Caco-2 (cell line): ENCODE measurements at places on chromosomes 1 and 21.

DNA sequence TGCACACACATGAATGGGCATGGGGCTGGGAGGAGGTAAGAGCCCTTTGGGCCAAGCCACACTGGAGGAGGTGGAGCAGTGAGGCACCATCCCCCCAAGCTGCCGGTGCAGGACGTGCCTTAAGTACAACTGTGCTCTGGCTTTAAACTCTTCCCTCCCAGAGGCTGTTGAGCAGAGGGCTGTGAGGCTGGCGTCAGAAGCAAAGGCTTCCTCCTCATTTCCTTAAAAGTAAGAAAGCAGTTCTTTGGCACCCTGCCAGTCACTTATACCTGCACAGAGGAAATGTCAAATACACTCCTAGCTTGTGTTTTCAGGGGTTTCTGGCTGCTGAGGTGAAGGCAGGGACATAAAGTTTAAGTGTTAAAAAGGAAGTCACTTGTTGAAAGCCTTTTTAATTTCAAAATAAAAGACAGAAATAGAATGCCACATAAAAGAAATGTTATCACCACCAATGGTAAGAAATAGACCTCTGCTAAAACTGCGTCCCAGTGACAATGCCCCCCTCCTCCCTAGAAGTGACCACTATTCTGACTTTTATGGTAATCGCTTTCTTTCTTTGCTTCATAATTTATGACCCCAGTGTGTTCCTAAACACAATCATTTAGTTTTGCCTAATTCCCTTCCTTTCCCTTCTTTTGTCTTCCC lies 33.0 kb downstream of the LAMC2 start:
- DNase-seq, result no peak

GRCh38 chr1:88462488-88463261 lies 221.4 kb upstream of the PKN2 start:
- no peak for DNase-seq

DNA sequence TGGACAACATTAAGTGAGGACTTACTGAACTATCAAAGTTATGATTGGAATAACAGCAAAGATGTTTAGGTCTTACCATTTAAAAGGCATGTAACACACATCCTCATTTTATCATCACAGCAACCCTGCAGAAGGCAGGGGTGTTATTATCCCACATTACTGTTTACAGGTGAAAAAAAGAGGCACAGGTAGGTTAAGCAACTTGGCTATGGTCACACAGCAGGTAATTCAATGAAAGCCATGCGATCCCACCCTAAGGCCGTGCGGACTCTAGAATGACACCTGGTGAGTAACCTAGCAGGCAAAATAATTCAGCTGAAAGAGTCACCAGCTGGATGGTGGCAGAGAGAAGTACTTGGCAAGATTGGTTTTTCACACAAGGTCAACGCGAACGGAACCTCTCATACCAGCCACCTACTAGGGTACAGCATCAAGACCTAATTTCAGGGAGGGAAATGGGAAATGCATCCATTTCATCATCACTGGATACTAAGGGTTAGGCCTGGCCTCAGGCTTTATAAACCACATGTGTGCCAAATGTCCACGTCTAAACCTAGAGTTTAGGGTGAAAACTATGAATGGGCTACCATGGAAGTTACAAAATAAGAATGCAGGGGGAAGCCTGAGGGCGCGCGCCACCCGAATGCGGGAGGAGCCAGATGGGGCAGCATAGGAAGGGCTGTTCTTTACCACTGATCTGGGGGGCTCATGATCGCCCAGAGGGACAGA lies 85.3 kb downstream of the SLC66A1 start:
- no peak for DNase-seq

DNA sequence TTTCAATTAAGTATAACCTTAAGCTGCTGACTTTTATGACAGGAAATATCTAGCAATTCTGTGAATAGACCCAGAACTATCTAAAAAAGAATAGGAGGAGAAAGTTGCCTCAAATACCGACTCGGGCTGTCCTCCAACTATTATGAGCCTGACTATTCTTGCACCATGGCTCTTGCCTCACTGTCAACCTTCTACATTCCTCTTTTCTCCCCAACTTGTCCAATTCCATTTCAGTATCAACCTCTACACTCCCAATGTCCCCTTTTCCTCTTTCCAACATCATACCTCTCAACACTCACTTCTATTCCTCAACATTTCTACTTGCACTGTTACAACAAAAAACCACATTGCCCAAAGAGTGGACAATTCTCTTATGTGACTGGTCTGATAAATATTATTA lies 2.3 kb downstream of the ZZZ3 start:
- DNase-seq, result no peak

DNA sequence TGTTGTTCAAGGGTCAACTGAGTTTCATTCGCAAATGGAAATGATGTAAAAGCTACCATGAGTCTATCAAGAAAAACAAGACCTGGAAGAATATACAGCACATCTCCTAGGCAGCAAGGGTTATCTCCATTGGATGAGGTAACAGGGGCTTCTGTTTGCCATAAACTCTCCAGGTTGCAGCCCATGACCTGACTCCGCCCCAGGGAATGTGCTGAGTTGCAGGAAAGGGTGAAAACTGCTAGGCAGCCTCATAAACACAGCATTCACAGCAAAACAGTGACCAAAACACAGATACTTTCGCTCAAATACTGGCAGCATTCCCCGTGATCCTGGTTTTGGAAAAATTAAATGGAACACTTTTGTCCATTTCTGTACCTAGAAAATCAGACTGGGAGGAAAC lies 20.2 kb upstream of the ACTA1 start:
- peak; percentile 12 for DNase-seq

DNA sequence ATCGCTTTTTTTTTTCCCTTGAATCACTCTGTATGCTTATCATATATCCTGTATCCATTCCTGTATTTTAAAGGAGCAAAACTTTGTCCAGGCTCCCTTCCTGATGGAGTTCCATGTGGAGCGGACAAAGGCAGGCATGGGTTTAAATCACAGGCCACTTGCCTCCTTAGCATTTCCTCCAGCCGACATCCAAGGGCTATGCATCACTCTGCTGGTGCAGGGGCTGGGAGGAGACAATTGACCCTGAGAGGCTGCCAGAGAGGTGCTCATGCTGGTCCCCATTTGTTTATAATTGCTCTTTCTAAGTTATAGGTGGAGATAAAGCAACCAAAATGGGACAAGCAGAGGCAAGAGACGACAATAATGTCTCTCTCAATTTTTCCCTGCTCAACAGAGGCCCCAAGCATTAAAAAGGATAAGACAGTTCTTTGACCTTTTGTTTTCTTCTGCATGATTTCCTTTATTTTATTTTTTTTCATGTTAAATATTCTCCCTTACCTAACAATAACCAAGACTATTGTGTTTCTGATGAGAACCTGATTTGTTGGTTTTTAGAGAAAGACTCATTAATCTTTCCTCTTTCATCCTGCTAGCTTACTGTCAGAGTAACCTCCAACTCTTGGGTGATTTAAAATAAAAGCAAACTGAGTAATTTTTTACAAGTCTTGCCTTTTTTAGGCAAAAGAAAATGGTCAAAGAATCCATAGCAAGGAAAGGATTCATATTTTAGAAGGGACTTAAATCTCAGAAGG lies 353.7 kb downstream of the ADGRL2 start:
- no peak for DNase-seq

DNA sequence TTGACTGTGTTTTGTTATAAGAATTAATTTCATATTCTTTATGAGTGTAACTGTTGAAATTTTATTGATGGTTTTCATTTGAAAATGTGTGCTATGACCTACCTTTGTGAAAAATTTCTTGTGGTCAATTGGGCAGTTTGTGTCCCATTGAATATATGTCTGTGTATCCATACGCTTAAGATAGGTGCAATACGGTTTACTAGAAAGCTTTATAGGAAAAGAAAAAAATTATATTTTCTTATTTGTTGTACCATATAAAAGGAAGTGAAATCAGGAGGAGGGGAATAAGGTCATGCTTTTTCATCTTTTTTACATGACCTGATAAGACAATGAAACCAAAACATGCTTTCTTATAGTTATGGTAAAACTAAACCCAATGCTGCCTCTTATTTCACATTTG lies 807.7 kb downstream of the USP25 start:
- no peak for DNase-seq

- no peak for DNase-seq
These were observed 474.4 kb downstream of the SETD4 start for GRCh38 chr21:35585878-35586277.

- DNase-seq, result no peak
These were observed 64.3 kb downstream of the ZNF644 start for GRCh38 chr1:90957497-90957896.

- DNase-seq, result no peak
These were observed 42.2 kb downstream of the SLC37A1 start for GRCh38 chr21:42555756-42556438.

DNA sequence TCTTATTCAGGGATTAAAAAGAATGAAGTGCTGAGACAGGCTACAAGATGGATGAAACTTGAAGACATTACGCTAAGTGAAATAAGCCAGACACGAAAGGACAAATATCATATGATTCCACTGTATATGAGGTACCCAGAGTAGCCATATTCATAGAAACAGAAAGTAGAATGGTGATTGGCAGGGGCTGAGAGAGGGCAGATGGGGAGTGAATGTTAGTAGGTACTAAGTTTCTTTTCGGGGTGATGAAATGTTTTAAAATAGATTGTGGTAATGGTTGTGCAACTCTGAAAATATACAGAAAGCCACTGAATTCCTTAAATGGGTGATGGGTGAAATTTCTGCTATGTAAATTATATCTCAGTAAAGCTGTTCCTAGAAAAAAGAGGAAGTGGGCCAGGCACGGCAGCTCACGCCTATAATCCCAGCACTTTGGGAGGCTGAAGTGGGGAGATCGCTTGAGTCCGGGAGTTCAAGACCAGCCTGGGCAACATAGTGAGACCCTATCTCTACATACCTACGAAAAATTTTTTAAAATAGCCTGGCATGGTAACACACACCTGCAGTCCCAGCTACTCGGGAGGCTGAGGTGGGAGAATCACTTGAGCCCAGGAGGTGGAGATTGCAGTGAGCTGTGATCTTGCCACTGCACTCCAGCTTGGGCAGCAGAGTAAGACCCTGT lies 15.9 kb downstream of the SLC27A3 start:
- DNase-seq, result no peak

- DNase-seq, result no peak
These were observed 51.3 kb downstream of the PTGS2 start for GRCh38 chr1:186628910-186629309.

GRCh38 chr1:181013144-181013543 lies 9.5 kb downstream of the STX6 start:
- no peak for DNase-seq

GRCh38 chr1:9593492-9594465 lies 5.1 kb downstream of the TMEM201 start:
- peak; percentile 24 for DNase-seq

DNA sequence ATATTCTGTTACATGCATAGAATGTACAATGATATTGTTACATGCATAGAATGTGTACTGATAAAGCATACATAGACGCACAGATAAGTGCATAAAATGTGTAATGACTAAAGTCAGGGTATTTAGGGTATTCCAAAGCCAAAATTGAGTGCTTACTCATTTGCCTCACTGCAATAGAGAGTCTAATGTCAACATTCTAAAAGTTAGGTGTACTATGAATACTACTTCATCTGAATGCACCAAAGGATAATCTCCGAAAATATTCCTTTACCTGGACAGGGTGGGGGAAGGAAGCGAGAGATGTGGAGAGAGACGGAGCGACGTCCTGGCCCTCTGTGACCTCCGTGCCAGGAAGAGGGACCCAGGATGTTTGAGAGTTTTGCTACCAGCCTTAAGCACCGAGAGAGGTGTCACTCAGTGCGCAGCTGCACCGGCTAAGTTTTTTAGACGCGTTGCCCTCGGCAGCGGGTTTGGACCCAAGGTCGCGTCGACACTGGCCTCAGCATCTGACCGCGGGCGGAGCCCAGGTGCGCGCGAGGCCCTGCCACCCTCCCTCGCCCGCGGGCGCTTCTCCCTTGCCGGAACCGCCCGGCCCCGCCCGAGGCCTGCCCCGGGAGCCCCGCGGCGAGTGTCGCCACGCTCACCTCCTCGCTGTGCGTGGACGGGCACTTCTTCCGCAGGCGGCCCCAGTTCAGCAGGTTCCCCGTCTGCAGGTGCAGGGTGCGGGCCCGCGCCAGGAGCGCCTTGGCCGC lies 660 bp downstream of the GCLM start:
- peak; percentile 39 for DNase-seq

DNA sequence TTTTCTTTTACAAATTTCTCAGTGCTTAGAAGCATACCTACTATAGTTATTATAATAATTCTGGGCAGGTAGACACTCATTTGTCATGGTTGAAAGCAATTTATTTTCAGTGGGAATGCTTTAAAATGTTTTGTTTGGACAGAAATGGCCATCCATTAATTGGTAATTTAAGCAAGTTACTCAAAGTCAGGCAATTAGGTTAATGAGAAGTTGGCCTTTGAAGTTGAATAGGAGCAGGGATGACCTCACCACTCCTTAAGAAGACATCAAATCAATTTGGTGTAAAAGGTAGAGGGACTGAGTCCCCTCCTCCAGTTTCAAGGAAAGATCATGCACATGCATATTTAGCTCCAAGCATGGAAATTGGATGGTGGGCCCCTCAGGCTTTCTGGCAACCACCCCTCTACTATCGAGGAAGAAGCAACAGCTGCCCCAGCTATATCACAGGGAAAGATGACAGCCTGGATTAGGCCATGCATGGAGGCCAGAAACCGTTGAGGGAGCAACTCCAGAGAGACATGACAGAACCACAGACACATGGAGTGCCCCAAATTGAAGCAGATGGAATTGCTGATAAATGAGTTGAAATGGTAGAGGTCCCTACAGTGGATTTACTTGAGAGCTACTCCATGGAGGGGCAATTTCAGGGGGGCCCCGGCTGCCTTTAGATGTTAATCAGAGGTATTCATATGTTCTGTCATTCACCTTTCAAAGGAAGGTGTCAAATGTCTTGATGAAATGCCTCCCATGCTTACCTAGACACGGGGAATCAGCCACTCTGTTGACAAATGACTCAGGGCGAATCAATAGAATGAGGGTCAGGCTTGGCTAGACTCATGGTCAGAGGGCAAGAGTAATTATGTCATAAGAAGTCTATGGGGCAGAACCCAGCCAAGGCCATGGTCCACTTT lies 26.7 kb downstream of the HLX start:
- no peak for DNase-seq

GRCh38 chr1:238138059-238138626 lies 247.4 kb upstream of the ZP4 start:
- DNase-seq, result no peak

DNA sequence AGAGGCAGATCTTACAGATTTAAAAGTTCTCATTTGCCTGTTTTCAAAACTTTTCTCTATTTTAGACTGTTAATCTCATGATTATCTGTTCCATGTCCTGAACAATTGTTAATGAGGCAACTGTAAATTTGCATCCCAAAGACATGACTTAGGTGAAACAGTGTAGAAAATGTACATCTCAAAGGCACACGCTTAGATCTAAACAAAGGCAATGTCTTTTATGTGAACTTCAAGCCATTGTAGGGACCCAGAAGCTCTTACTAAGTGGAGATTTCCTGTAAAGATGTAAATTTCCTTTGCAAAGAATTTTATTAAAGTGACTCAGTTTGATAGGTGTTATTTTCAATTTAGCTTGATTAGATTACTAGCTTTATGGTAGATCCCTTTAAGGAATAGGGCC lies 125.2 kb upstream of the F3 start:
- no peak for DNase-seq
